ENCODE measurements at places on chromosomes 1 and 21.

DNA sequence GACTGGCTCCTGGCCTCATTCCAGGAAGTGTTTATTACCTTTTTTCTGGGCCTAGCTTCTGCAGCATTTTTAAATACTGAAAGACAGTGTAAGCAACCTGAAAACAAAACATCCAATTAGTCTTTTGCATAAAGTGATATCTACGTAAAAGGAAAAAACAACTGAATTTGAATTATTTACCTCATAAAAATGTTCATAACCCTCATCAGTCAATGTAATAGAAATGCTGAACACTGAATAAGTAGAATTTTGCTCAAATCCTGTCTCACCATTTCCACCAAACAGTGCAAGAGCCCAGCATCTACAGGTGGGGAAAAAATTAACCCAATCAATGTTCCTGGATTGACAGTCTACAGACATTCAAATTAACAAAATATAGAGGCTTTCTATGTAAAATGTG is 64.0 kb downstream of the NRDC start:
- DNase-seq: no peak

GRCh38 chr1:186620566-186621350 is 59.5 kb downstream of the PTGS2 start:
- peak; percentile 53 for DNase-seq

- no peak for DNase-seq
These were observed 127.2 kb upstream of the ZC3H12A start for GRCh38 chr1:37347104-37347649.

DNA sequence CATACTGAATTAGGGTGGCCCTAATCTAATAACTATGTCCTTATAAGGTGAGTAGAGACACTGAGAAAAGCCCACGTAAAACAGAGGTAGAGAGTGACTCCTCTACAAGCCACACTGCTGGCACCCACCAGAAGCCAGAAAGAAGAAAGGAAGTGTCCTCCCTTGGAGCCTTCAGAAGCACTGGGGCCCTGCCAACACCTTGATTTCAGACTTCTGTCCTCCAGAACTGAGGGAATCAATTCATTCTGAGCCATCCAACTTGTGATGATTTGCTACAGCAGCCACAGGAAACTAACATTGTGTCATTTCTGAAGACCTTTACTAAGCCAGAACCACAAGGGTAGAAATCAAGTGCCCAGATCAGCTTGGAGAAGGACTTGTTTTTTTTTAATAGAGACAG is 15.0 kb downstream of the GNB1 start:
- DNase-seq: no peak

DNA sequence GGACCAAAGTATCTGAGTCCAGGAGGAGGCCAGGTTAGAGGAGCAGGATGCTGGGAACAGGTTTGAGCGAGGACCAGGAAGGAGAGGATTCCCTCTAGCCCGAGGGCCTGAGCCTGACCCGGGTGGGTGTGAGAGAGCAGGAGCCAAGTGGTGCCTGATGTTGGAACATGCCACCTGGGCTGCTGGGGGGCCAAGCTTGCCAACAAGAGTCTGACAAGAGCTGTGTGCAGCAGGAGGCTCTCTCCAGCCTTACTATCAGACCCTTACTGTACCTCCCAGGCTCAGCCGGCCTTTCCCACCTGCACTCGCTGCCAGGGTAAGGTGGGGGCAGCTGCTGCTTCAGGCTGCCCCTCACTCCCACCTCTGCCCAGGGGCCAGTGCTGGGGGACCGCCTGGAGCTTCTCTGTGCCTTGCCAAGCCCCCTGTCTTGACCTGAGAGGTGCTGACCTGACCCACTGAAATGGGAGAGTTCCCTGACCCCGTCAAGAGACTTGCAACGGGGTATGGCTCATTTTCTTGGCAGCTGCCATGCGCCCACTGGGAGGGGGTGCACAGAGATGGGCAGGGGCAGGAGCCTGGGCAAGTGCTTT is 159.6 kb upstream of the VAMP3 start:
- DNase-seq: no peak

GRCh38 chr1:202659974-202660373 is 50.3 kb downstream of the SYT2 start:
- DNase-seq: no peak

GRCh38 chr1:227946624-227947385 is 927 bp downstream of the WNT9A start:
- DNase-seq: no peak

DNA sequence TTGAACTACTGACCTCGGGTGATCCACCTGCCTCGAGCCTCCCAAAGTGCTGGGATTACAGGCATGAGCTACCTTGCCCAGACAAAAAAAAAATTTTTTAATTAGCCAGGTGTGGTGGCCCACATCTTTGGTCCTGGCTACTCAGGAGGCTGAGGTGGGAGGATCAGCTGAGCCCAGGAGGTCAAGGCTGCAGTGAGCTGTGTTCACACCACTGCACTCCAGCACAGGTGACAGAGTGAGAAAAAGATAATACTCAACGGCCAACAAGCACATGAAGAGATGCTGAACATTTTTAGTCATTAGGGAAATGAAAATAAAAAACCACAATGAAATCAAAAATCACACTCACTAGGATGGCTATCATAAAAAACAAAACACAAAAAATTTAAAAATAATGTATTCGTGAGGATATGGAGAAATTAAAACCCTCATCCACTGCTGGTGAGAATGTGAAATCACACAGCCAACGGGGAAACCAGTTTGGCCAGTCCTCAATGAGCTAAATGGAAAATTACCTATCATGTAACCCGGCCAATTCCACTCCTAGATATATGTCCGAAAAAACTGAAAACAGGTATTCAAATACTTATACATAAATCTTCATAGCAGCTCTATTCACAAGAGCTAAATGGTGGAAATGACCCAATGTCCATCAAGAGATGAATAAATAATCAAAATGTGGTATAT is 41.2 kb downstream of the ENAH start:
- DNase-seq: no peak

DNA sequence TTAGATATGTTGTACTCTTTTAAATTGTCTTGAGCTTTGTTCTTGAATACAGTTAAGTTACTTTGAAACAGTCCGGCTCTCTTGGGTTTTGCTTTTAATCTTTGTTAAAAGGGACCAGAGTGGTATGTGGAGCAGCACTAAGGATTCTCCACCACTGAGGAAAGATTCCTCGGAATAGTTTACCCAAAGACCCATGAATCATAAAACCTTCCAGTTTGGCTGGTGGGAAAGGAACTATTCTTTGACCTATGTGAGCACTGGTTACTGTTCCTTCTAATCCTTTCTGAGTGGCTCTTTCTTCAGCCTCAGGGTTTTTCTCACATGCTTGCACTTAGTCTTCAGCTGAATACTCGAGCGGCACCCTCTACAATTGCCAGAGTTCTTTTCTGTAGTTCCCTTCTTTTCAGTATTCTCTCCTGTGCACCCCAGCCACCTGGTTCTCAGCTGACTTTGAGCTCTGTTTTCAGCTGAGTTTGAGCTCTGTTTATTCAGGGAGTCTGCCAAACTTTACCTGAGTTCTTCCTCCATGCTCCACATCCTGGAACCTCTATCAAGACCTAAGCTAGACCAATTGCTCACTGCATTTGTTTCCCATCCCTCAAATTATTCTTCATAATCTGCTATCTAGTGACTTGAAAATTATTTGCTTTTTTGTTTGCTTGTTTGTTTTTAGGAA is 253.8 kb upstream of the PLXNA2 start:
- DNase-seq: no peak

DNA sequence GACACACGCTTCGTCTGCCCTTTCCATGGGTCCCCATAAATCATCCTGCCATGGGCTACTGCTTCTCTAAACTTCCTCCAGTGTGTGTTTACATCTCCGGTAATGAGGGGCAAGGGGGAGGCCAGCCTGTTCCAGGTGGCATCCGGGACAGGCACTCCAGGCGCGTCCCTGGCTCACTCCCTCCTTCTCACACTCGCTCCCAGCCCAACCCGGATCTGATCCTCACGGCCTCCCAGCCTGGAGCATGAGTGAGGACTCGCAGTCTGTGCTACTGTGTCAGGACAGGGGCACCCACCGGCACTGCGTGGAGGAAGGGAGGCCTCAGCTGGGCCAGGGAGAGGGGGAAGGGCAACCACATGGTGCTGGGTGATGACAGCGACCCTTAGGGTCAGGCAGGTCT is 225.4 kb downstream of the TRABD2B start:
- no peak for DNase-seq

- DNase-seq: no peak
These were observed 14.4 kb downstream of the INAVA start for GRCh38 chr1:200909071-200909470.

GRCh38 chr1:31593770-31594632 is 17.7 kb downstream of the TINAGL1 start:
- DNase-seq: peak; percentile 36

DNA sequence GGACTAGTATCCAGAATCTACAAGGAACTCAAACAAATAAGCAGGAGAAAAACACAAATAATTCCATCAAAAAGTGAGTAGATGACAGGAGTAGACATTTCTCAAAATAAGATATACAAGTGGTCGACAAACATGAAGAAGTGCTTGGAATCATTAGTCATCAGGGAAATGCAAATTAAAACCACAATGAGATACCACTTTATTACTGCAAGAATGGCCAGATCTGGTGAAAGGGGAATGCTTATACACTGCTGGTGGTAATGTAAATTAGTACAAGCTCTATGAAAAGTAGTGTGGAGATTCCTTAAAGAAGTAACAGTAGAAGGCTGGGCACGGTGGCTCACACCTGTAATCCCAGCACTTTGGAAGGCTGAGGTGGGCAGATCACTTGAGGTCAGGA is 73.8 kb downstream of the POU2F1 start:
- no peak for DNase-seq

Data from HS-5 (cell line).